HFFc6 (cell line): ENCODE measurements at places on chromosomes 16 and 17.

GRCh38 chr17:61476476-61477203 lies 24.4 kb downstream of the TBX4 start:
- DNase-seq: no peak
- H3K4me3 ChIP-seq: no peak overlapping the region
- H3K27me3 ChIP-seq: peaks cover 1% of the 10 kb centered on the region; the same call in 1 of the 2 replicates
- no peak overlapping the region for H3K27ac ChIP-seq
- no peaks in the 10 kb centered on the region for H3K36me3 ChIP-seq
- peaks cover 25% of the 10 kb centered on the region for H3K4me1 ChIP-seq

- peaks cover 2% of the 10 kb centered on the region for H3K27me3 ChIP-seq
- peaks cover 67% of the 10 kb centered on the region for H3K4me1 ChIP-seq
- peak overlapping the region; percentile 49 for H3K4me3 ChIP-seq
- peak overlapping the region; percentile 97 for H3K27ac ChIP-seq
Measured at GRCh38 chr16:86387468-86388440, 122.6 kb upstream of the FOXF1 start.

DNA sequence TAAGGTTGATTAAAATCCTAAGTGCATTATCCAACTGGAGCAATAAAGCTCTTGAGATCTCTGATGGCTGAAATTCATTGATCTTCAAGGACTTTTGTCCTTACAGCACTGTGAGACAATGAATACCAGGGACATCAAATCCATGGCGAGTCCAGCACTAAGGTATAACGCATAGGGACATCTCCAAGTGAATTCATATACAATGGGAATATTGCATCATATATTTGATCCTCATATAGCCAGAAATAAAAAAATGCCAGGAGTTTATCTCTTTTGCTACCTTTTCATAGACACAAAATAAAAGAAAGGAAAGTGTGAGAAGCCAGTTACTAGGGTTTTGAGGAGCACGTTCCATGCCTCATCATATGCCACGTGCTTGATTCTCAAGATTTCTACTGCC lies 112.5 kb upstream of the CDH13 start:
- no peak for DNase-seq
- no peaks in the 10 kb centered on the region for H3K4me1 ChIP-seq
- H3K27ac ChIP-seq: no peak overlapping the region
- no peaks in the 10 kb centered on the region; the same call in none of the 2 replicates for H3K27me3 ChIP-seq
- H3K4me3 ChIP-seq: no peak overlapping the region

GRCh38 chr16:72246423-72246822 lies 74.5 kb upstream of the PMFBP1 start:
- H3K4me3 ChIP-seq: no peak overlapping the region
- no peak overlapping the region for H3K27ac ChIP-seq
- no peaks in the 10 kb centered on the region for H3K36me3 ChIP-seq
- H3K27me3 ChIP-seq: no peaks in the 10 kb centered on the region; the same call in 1 of the 2 replicates
- no peak for DNase-seq
- H3K4me1 ChIP-seq: peaks cover 38% of the 10 kb centered on the region

DNA sequence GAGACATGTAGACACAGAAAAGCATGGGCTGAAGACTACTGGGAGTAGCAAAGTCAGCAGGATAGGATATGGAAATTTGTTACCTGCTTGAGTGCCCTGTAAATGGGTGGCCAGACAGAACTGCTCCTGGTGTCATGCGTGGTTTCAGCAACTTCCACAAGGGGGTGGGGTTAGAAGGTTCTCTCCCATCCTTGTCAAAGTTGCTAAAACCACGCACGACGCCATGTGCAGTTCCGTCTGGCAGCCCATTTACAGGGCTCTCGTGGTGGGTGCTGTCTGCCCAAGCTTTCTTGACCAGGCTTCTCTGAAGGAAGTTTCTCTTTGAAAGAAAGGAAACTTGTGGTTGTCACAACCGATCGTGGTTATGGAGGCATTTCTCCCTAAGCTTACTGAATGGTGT lies 6.9 kb upstream of the DBNDD1 start:
- DNase-seq: no peak
- H3K27me3 ChIP-seq: peaks cover 2% of the 10 kb centered on the region; the same call in 1 of the 2 replicates
- H3K36me3 ChIP-seq: peaks cover 11% of the 10 kb centered on the region

DNA sequence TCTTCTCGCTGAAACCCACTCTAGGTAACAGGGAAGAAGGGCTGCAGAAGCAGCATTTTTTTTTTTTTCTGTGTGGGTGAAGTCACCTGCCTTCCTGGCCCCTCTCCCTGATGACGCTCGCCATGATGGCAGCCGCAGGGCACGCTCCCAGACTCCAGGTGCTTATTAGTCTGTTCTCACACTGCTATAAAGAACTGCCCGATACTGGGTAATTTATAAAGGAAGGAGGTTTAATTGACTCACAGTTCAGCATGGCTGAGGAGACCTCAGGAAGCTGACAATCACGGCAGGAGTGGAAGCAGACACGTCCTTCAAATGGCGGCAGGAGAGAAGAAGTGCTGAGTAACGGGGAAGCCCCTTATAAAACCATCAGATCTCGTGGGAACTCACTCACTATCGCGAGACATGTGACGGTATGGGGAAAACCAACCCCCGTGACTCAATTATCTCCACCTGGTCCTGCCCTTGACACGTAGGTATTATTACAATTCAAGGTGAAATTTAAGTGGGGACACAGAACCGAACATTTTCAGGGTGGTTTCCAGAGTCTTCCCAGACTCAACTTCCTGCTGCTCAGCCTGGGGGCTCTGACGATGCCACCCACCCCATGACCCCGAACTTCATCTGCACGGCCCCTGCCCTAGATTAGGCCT lies 34.9 kb upstream of the NLRP1 start:
- peaks cover 19% of the 10 kb centered on the region for H3K27me3 ChIP-seq
- H3K4me3 ChIP-seq: no peak overlapping the region
- H3K27ac ChIP-seq: no peak overlapping the region
- H3K36me3 ChIP-seq: no peaks in the 10 kb centered on the region
- no peak for DNase-seq
- no peaks in the 10 kb centered on the region for H3K4me1 ChIP-seq

DNA sequence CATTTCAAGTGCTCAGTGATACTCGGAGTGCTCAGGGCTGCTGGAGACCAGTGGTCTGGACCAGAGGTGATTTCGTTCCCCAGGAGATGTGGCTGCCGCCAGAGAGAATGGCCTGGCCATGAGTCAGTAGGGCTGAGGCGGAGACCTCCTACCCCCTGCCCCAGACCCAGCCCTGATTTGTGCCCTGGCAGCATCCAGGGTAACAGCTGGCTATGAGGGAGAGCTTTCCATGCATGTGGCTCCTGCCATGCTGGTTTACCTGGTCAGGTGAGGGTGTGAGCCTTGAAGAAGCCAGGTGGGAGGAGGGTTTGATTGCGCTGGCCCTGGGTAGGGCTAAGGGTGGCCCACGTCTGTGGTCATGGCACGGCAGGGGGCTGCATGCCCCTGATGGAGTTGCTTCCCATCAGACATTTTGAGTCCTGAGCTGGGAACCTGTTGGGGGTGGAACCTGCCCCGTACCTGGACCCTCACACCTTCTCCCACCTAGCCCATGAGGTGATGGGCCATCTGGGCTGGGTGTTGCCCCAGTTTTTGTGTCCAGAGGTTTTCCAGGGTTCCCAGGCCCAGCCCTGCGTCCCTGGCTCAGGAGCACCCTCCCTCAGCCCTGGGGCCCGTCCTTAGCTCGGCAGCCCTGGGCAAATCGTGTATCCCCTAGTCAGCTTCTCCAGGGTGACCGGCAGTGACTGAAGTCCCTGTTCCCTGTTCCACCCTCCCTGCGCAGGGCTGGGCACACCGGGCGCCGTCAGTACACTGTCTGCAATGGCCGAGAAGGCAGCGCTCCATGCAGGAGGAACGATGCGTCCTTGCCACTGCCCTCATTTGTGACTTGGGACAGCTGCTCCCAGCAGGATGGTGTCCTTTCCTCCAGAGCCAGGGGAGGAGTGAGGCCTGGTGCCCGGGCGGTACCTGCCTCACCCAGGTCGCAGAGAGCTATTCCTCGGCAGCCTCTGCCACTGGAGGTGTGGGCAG lies 9.0 kb upstream of the CSNK1D start:
- H3K27me3 ChIP-seq: no peaks in the 10 kb centered on the region; the same call in 1 of the 2 replicates
- no peaks in the 10 kb centered on the region for H3K36me3 ChIP-seq

- 0 out of 2 replicates have a peak, but pooled peaks cover 8% of the 10 kb centered on the region for H3K36me3 ChIP-seq
- peak overlapping the region; percentile 67; the same call in 1 of the 2 replicates for H3K4me3 ChIP-seq
- peaks cover 25% of the 10 kb centered on the region for H3K4me1 ChIP-seq
- no peak for DNase-seq
- H3K27me3 ChIP-seq: no peaks in the 10 kb centered on the region; the same call in none of the 2 replicates
Measured at GRCh38 chr17:40315678-40316570, 6.9 kb downstream of the RARA start.

- DNase-seq: no peak
- no peak overlapping the region for H3K4me3 ChIP-seq
- no peak overlapping the region for H3K27ac ChIP-seq
Measured at GRCh38 chr16:75188832-75189477, 18.0 kb downstream of the CTRB2 start.

DNA sequence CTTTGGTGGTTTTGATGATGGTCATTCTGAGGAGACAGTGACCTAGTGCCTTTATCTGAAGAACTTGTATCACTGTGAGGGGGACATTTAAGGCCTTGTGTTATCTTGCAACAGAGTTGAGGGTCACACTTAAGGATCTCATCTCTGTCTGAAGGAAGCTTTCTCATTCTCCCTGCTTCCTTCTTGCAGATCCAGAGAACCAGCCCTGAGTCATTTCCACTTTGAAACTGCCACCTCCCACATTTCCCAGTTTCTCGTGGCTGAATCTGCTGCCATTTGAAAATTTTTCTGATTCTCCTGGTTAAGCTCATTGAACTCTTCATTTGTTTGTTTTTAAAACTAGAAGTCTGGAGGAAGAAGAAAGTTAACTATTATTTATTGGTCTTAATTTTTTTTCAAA lies 190.2 kb upstream of the CDH11 start:
- H3K4me3 ChIP-seq: peak overlapping the region; percentile 75
- peaks cover 83% of the 10 kb centered on the region for H3K4me1 ChIP-seq
- H3K36me3 ChIP-seq: peaks cover 26% of the 10 kb centered on the region
- peak overlapping the region; percentile 90 for H3K27ac ChIP-seq

DNA sequence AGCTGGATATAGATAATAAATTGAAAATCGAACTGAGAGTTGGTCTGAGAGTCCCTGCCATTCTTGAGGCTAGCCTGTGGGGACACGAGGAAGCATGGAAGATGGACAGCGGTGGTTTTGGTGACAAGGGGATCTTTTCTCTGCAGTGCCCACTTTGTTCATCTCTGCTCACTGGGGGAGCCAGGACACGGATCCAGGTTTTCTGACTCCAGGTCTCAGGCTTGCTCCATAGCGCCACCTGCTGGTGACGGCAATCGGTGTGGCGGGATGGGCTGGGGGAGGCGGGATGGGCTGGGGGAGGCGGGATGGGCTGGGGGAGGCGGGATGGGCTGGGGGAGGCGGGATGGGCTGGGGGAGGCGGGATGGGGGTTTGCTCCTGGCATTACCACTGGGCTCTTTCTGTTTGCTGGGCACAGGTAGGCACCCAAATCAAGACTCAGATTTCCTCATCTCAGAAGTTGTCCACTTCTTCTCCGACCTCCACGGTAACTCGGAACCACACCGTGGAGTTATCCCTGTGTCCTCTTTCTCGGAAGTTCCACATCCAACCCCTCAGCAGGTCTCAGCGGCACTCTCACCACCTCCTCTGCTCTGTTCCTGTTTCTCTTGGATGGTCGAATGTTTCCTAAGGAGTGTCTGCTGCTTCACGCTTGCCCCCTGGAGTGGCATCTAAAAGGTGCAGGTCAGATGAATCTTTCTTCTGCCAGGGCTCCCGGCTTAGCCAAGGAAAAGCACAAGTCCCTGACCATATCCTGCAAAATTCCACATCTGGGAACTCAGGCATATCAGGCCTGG lies 142.4 kb downstream of the CYLD start:
- peaks cover 5% of the 10 kb centered on the region for H3K27me3 ChIP-seq
- no peak for DNase-seq
- no peak overlapping the region for H3K4me3 ChIP-seq
- no peaks in the 10 kb centered on the region for H3K4me1 ChIP-seq
- H3K27ac ChIP-seq: no peak overlapping the region

DNA sequence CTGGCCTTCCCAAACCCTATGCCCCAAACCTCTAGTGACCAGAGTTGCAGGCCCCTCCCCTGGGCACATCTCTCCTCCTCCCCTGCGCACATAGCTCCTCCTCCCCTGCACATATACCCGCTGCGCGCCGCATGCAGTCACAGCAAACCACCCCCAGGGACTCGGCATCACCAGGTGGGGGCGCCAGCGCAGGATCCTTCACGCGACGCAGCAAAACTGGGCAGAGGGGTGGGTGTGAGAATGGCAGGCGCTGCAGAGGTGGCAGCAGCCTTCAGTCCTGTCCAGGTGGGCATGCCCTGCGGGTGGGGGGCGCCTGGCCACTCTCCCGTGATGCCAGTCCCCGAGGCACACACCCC lies 5.6 kb downstream of the CORO6 start:
- no peak overlapping the region for H3K27ac ChIP-seq
- peaks cover 2% of the 10 kb centered on the region for H3K27me3 ChIP-seq
- peaks cover 57% of the 10 kb centered on the region for H3K4me1 ChIP-seq
- no peaks in the 10 kb centered on the region for H3K36me3 ChIP-seq

DNA sequence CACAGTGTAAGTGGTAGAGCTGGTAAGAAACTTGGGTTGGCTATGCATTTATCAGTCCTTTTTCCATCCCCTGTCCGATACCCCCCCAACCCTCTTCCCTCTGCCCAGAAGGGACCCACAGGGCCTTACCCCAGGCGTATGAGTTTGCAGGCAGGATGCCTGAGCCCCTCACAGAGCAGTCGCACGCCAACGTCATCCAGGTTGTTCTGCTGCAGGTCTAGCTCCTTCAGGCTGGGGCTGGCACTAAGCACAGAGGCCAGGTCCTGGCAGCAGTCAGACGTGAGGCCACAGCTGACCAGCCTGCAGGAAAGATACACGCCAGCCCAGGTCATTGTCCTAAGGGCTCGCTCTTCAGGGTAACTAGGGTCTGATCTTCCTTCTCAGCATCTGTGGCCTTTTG lies 45.0 kb downstream of the NLRP1 start:
- no peaks in the 10 kb centered on the region for H3K4me1 ChIP-seq
- H3K27ac ChIP-seq: no peak overlapping the region
- H3K27me3 ChIP-seq: no peaks in the 10 kb centered on the region; the same call in none of the 2 replicates
- no peak overlapping the region for H3K4me3 ChIP-seq

DNA sequence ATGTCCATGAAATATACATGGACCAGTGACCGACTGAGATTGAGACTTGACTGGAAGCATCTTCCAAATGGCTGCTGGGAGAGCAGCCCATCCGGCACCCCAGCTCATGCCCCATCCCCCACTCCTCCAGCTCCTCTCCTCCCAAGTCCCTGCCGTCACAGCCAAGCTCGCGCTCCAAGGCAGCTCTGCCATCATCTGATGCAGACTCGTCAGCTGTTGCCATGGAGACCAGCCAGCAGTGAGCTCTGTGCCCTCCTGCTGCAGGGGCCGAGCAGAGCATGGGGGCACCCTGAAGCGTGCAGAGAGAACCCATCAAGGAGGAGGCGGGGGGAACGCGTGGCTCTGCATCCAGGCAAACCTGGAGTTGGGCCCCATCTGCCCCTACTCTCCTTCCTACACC lies 74.5 kb upstream of the TNRC6C start:
- no peaks in the 10 kb centered on the region for H3K36me3 ChIP-seq
- H3K27ac ChIP-seq: no peak overlapping the region
- H3K4me3 ChIP-seq: no peak overlapping the region
- peak; percentile 16 for DNase-seq
